HCT116 (cell line): ENCODE measurements at places on chromosomes 4 and X.

DNA sequence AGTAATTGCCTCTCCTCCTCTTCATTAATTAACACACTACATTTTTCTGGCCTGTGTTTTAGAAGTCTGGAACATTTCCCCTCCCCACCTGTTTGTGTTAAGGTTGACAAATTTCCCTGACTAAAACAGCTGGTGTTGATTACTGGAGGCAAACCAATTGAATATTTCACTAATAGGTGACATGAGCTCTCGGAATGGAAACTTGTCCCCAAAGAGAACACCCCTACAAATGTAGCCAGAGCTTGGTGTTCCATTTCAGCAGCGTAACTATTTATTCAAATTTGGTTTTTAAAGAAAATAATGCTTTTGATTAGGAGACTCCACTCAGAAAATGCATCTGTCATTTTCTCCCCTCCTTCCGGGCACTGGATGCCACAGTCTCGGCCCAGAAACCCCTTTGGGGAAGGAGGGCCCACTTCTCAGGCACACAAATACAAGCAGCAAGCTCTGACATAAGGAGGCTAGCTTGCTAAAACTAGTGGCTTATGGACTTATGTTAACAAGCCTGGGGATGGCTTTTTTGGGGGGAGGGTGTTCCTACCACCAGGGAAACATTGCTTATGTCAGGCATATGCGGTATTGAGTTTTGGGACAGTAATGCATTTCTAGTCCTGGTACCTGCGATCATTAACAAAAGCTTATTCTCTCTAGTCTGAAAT lies 2.2 kb downstream of the RNF150 start:
- no peak for DNase-seq

DNA sequence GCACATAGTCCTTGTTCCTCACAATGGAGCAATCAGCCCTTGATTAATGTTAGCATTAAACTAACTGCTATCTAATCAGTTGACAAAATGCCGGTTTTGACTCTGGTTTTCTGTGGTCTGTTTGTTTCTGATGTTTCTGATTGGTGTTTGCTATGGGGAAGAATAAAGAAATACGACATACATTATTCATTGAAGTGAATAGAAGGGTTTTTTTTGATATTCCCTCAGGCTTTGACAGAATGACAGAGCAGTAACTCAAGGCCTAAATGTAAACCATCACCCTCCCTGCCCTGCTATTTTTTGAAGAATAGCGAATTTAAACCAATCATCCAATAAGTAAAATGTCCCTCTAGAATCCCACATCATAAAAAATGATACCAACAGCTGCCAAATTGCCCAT lies 65.5 kb upstream of the HS3ST1 start:
- DNase-seq: no peak

- no peak for DNase-seq
Measured at GRCh38 chrX:9340598-9341290, 124.1 kb upstream of the TBL1X start.

DNA sequence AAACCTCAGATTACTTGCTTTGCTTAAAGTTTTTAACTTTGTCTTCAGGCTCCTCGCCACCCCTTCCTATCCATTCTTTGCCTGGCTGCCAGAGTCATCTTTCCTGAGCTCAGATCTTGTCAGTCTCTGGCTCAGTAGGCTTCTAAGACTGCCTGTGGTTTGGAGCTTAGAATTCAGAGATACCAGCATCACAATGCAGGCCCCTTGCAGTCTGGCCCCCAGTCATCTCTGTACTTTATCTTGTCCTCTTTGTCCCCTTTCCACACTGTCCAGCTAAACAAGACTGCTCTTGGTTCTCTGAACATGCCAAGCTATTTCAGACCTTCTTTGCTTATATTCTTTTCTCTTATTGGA lies 3.0 kb downstream of the KIAA0232 start:
- no peak for DNase-seq

DNA sequence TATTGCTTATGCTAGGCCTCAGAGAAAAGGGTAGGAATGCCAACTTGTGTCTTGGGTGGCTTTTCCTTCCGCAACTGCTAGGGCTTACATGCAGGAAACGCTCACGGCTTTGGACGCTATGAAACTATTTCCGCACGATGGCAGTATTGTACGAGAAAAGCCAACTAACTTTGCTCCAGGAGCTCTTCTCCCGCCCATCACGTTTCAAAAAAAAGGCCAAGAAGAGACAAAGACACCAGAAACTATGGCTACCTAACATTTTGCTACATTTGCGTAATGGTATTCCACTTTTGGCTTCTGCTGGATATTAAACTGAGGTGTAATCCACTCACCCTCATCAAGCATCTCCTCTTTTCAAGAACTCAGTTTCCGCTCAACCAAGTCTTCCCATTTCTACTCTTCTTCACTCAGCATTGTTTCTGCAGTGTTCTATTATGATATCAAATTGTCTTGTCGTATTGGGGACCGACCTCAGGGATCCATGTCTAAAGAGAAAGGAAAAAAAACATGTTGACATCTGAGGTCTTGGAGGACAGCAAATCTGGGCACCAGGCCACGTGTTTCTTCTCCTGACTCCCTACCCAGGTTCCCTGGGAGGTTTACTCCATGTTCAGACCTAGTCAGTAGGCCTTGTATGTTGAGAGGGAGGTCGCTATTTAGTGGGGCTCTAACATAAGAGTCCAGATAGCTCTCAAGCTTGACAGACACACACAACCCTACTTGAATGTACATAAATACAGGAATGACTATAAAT lies 239.4 kb upstream of the STK26 start:
- DNase-seq: no peak

DNA sequence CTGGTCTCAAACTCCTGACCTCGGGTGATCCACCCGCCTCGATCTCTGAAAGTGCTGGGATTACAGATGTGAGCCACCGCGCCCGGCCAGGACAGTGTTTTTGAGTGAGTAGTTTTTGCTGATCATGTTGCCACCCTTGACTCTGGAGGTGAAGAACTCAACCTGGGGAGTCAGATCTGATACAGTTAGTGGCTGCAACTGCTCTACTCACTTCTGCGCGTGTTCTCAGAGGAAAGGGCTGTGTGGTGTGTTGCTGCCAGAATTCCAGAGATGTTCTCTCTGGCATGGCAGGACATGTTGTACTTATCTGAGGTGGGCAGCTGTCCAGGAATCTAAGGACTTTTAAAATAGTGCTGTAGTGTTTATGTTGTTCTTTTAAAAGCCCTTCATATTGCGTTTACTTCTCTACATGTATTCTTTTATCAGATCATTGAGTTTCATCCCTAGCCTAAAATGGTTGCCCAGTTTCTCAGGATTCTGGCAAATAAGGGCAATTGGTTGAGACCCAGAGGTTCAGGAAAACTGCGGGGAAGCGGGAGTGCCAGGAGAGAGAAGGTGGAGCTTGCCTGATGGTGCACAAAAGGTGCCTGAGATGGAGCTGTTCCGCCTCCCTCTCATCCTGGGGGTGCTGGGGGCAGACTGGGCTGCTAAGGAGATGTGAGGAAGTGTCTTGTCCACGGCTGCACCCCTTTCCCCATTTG lies 97.7 kb downstream of the ARHGAP10 start:
- DNase-seq: no peak

GRCh38 chr4:476501-476900 lies 22.5 kb downstream of the ZNF721 start:
- DNase-seq: no peak

DNA sequence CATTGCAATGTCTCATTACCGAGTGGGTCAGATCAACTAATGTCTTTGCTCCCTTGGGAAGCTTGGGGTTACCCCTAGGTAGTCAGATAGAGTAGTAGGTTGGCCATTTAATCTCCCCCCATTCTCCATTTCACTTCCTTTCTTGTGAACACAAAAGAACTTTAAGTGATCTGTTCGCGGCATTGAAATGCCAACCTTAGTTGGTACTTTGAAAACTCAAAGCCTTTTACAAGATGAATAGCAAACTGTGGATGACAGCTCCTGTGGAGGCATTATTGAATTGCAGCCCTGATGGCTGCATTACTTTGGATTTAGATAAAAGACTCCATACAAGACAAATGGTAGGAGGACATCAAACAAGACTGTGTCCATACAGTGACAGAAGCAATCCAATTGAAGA lies 469.1 kb downstream of the GBA3 start:
- DNase-seq: no peak

- DNase-seq: no peak
Measured at GRCh38 chr4:173936861-173937260, 346.6 kb downstream of the FBXO8 start.

DNA sequence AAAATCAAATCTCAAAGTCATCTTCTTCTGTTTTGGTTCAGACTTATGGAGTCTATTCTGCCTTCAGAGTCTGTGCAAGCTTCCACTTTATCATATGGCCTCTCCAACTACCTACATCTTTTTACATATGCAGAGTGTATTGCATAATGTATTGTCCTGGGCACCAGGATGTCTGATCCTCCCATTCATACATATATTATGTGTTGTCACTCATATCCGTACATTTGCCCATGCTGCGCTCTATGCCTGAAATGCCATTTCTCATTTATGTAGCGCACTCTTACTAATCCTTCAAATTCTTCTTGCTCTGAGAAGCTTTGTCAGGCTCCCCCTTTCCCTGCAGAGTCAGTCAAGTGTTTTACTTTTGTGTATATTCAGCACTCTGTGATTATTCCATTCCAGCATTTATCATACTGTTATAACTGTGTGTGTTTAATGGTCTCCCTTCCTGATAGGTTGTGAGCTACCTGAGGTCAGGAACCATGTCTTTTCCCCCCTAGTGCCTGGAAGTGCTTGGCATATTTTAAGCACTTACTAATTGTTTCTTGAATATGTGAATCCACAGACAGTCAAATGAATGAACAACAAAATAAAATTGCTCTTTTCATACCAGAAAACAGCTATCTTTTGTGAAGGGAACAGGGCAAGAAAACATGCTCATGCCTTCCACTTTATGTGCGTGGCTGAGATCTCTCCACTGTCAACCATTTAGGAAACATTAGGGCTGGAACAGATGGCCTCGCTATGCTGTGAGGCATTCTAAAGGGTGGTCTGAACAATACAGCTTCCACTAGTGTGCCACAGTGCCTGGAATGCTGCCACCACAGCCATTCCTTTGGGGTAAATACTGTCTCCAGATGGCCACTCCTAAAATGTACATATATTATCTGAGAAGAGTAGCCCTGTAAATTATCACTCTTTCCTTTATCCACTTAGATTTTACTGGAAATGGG lies 81.8 kb downstream of the GLUD2 start:
- DNase-seq: no peak

DNA sequence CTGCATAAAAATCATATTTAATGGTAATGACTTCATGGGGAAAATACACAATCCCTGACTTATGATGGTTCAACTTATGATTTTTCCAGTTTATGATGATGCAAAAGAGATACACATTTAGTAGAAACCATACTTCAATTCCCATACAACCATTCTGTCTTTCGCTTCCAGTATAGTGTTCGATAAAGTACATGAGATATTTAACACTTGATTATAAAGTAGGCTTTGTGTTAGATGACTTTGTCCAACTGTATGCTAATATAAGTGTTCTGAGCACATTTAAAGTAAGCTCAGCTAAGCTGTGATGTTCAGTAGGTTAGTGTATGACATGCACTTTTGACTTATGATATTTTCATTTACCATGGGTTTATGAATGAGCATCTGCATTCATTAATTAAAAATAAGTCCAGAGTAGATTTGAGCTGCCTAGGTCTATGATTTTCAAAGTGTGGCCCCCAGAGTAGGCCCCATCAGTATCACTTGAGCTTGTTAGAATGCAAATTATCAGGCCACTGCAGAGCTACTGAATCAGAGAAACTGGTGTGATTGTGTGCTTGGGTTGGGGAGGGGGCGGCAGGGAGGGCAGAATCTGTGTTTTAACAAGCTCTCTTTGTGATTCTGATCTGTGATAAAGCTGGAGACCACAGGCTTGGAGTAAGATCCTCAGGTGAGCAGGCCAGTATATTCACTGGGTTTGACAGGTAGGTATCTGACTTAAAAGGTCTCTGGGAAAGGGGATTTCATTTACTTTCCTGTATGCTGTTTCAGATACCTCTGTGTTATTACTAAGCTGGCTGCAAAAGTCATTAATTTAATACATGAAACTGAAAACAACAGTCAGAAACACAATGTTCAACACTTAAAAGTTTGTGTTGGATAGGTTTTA lies 8.4 kb downstream of the ATP10D start:
- no peak for DNase-seq

GRCh38 chr4:166594326-166594946 lies 639.9 kb downstream of the SPOCK3 start:
- DNase-seq: peak; percentile 50

DNA sequence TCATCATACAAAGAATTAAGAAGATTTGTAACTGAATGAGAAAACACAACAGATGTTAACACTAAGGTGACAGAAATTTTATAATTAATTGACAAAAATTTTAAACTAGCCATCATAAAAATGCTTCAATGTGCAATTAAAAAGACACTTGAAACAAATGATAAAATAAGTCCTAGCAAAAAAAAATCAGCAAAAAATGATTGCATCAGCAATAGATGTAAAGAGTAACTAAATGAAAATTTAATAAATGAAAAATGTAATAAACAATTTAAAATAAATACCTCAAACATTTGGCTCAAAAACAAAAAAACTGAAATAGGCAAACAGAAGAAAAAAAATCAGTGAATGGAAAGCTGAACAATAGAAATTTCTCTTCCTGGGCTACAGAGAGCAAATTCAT lies 380.7 kb upstream of the GALNTL6 start:
- no peak for DNase-seq

GRCh38 chrX:552496-552895 lies 78.1 kb upstream of the SHOX start:
- DNase-seq: no peak

DNA sequence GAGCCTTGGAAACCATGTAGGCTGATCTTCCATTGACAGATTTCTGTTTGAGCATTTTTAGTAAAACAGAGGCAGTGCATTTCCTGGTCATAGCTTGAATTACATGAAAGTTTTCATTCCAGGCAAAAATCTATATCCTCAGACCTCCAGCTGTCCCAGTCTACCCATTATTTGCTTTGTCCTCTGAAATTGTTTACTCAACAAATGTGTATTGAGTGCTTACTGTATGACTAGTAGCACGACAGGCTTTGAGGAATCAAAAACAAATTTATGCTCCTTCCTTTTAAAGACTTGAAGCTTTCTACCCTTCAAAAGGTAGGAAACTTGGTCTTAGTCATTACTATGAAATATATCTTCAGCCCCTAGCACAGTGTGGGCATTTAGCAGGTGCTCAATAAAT lies 307.9 kb upstream of the IGFBP7 start:
- no peak for DNase-seq
